ENCODE measurements at places on chromosomes 11 and 22.

DNA sequence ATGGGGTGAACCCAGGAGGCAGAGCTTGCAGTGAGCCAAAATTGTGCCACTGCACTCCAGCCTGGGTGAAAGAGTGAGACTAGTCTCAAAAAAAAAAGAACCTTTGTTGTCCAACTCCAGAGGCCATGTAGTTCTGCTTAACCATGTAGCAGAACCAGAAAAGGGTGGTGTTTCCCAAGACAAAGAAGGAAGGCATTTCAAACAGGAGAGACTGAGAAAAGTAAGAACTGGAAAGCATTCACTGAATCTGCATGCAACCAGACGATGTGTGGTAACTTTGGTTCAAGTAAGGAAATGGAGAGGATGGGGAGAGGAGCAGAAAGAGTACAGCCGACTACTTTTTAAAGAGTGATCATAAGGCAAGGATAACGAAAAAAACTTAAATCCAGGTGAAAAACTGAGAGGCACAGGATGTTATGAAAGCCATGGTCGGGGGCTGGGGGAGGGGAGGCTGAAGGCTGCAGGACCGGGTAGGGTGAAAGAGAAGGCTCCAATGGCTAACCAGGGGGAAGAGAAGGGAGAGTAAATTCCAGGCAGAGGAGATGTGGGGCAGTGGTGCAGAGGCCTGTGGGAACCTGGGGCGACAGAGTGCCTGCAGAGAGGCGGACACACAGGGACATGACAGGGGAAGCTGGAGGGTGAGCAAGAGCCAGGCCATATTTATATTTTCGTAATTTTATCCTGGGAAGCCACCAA is 48.8 kb downstream of the MAPK1 start:
- DNase-seq, result no peak

DNA sequence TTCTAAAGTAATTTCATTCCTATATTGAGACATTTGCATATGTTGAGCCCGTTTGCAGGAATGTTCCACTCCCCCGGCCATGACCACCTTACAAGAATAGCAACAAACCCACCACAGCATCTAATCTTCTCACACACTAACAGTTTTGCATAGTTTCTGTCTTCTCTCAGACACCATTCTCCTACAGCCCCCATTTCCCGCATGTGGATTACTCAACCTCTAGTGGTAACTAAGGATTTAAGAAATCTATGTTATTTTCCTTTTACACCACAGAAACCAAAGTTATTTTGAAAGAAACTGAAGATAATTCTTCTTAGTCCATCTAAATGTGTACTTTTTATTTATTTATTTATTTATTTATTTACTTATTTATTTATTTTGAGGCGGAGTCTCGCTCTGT is 2.3 kb downstream of the MS4A4E start:
- DNase-seq, result no peak

DNA sequence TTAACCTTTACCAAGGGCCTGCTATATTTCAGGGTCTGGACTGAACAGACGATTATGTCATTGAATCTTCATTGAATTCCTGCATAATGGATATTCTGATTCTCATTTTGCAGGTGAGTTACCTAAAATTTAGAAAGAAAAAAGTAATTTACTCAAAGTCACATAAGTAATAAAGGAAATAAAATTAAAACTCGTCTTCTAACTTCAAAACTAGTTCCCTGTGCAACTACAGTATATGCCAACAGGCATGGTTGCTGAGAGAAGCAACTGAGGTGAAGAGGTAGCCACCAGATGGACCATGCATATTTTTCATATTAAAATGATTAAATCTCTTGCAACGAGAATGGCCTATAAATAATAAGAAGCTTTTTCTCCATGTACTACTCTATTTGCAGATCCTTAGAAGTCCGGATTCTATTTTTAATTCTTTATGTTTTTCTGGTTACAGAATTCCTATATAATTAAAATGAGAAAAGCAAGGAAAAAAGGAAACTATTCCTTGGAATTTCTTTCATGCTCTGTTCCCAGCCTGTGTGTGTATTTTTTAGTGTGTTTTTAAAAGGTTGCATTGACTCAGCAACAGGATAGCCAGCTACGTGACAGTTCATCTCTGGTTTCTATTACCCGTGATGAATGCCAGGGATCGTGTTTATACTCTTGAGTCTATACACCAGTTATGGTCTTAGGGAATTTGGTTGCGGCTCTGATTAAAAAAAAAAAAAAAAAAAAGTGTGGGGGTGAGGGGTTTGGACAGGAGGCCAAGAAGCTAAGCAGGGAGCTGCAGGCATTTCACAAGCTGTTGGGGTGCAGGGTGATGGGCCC is 186.8 kb downstream of the ETS1 start:
- DNase-seq, result no peak

GRCh38 chr11:11000579-11001283 is 142.9 kb upstream of the ZBED5 start:
- no peak for DNase-seq

DNA sequence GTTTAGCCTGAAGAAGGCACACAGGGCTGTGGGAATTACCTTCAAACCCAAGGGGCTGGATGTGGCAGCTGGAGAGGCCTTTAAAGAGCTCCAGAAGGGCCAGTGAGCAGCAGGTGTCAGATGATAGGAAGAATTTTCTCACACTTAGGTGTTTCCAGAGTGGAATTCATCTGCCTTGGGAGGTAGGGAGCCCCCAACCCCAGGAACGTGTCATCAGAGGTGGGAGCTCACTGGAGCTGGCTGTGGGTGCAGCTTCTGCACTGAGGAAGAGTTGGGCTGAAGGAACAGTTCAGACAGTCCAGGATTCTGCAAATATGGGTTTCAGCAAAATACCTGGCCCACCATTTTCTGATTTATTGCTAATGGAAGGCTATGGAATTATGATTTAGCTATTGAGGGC is 119.5 kb upstream of the LMO1 start:
- no peak for DNase-seq

Measured in tibial artery (tissue), 4 donors.